Stimulated activated CD8-positive, alpha-beta memory T cell treated with anti-CD3 and anti-CD28 coated beads, Interleukin-7, amount 100 ng/mL, for 24 hours (primary cell): ENCODE measurements at places on chromosomes 7 and 10.

DNA sequence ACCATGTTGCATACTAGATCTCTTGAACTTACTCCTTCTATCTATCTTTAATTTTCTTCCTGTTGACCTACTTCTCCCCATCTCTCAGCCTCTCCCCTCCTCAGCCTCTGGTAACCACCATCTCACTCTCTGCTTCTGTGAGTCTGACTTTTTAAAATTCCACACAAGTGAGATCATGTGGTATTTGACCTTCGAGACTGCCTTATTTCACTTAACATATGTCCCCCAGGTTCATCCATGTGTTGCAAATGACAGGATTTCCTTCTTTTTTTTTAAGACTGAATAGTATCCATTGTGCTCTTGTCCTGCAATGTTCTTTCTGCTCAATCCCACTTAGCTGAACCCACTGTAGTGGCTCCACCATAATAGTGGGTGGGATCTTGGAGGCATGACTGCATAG, 51.4 kb upstream of the DNAJC1 start:
- DNase-seq = no peak

DNA sequence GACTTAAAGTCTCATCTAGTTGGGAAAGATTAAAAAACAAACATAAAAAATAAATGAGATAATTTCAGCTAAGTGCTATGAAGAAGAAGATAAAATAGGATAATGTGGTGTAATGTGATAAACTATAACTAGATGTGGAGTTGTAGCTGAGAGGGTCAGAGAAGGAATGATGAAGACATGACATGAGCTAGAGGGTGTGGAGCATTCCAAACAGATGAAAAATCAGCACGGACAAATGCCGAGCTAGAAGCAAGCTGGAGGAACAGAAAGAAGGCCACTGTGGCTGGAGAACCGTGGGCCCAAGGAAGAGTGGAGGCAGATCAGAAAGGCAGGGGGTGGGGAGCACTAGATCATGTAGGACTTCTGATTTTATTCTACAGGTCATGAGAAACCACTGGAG, 70.6 kb downstream of the CDK6 start:
- no peak for DNase-seq

GRCh38 chr7:80918399-80918798, 452 bp downstream of the SEMA3C start:
- DNase-seq = no peak

DNA sequence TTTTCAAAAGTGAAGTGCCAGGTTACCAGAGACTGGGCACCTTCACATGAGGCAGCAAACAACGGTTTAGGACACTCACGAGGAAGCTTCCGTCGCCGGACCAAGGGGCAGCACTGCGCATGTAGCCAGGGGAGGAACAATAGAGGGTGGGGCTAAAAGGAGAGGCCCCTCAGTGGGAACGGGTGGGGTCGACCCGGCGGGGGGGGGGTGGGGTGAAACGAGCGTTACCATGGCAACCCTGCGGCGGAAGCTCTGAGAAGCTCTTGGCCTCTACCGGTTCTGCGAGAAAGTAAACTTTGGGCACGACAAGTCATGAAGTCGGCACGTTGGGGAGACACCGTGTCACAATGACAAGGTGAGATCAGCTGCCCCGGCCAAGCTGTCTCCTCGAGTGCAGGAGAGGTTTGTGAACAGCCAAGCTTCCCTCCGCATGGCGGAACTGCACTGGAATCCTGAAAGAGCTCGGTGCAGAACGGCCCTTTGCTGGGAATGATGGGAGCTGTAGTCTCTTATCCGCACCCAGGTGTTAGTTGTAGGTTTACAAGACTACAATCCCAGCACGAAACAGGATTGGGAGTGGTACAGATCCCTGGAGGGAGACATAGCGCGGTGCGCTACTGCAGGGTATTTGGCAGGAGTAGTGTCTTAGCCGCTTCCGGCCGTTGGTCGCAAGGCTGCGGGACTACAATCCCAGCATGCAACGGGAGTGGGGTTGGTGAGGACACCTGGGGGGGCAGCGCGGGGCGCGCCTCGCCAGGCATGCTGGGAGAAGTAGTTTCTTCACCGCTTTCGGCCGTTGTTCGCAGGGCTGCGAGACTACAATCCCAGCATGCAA, 72.8 kb upstream of the ZNF722 start:
- DNase-seq = peak; percentile 70

GRCh38 chr7:141073641-141074161, at the start of gene TMEM178B:
Gene TMEM178B (plus strand): TSS chr7:141074064.
- DNase-seq = no peak

GRCh38 chr10:35470248-35470924, 134.1 kb downstream of the CCNY start:
- no peak for DNase-seq

DNA sequence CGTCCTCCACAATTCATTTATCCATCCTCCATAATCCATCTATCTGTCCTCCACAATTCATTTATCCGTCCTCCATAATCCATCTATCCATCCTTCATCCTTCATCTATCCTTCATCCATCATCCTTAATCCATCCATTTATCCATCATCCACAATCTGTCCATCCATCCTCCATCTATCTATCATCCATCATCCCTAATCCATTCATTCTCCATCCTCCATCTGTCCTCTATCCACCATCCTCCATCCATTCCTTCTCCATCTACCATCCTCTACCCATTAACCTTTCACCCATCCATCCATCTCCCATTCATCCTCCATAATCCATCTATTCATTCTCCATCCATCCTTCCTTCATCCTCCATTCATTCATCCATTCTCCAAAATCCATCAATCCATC, 36.0 kb upstream of the DPYSL4 start:
- no peak for DNase-seq

DNA sequence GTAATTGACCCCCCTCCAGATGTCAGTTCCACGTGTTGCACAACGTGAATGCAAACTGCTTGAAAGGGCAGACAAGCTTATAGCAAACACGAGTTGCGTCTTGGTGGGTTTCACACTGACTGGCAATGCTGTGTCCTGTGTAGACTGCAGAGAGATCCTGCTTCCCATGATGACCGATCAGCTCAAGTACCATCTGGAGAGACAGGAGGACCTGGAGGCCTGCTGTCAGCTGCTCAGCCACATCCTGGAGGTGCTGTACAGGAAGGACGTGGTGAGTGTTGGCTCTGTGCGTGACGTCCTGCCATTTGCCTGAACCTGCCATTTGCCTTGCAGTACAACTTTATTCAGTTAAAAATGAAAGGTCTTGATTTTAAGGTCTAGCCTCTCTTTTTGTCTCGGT, 71.1 kb downstream of the INSYN2A start:
- no peak for DNase-seq

DNA sequence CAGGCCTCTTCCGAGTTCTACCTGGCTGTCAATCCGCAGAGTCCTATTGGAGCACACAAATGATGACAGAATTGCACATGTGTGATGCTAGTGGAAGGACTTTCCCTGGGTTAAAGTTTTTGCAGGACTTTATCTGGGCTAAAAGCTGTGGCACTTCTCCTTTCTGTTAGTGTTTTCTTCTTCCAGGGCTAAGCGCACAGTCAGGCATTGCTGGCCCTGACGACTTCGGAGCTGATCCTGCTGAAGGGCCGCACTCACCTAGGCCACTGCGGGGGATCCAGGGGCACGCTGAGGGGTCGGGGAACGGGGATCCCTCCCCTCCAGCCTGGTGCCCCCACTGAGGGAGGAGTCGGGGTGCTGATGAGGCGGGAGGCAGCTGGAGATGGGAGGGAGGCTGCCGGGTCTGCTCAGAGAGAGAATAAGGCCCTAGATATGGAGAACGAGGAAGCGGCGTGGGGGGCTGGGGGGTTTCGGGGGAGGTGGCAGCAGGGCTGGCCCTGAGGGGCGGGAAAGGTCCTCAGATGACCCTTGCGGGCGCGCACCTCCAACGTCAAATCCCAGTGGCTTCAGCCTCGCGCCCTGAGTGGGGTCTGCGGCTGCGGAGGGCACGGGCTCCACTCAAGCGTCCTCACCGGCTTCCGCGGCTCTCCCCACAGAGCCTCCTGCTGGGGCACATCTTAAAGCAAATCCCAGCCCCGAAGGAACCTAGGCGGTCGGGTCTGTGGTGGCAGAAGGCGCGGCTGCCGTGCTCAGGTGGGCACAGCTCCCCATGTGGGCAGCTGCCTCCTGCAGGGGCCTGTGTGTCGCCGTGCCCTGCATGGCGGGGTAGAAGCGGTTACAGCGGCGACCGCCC, 30.9 kb downstream of the AGR3 start:
- DNase-seq = no peak

GRCh38 chr10:117551330-117552155, 9.0 kb downstream of the EMX2 start:
- DNase-seq = no peak

GRCh38 chr7:123571684-123572083, 14.1 kb upstream of the NDUFA5 start:
- DNase-seq = no peak

DNA sequence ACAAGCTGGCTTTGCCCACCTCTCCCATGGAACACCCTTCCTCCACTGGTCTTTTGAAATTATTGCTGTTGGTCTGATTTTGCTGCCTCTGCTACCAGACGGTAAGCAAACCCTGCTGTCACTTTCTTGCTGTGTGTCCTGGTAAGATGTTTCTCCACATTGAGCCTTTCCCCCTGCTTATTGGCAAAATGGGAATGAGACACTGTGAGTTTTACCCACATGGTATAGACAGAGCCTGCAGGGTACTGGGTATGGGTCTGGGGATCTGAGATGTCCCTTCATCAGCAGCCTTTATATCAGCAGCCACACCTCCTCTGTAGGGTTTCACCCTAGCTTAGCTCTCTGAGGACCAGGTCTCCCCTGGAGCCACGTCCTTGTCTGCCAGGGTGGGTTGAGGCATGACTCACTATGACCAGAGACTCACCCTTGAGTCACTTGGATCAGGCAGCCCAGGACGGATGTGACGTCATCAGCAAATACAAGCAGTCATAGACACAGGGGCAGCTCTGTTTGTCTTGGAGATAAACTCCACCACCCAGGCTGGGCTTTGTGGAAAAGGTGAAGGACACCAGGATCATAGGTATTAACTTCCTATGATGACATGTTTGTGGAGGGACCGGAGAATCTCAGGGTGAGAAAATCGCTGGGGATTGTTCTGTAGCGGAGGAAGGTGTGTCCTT, 17.9 kb upstream of the BAIAP2L1 start:
- no peak for DNase-seq

GRCh38 chr7:51376420-51377092, 59.9 kb upstream of the COBL start:
- DNase-seq = no peak

GRCh38 chr10:79981450-79982361, 32.8 kb upstream of the SFTPD start:
- no peak for DNase-seq

GRCh38 chr10:98033515-98033914, 3.1 kb upstream of the CRTAC1 start:
- no peak for DNase-seq

GRCh38 chr7:106269254-106269961, 15.4 kb downstream of the NAMPT start:
- DNase-seq = no peak

DNA sequence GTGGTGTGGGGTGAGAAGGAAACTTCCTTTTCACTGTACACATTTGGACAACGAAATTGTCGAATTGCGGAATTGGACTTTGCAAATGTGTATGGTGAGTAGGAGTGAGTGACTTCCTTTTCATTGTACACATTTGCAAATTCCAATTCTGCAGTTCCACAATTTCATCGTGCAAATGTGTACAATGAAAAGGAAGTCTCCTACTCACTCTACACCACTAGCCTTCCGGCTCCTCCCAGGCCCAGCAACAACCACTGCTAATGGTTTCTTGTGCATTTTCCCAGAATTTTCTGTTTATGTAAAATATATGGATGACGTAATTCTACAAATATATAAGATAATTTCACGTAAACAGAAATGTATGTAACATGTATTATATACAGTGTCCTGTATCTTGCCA, 118.5 kb downstream of the ARL4A start:
- no peak for DNase-seq

DNA sequence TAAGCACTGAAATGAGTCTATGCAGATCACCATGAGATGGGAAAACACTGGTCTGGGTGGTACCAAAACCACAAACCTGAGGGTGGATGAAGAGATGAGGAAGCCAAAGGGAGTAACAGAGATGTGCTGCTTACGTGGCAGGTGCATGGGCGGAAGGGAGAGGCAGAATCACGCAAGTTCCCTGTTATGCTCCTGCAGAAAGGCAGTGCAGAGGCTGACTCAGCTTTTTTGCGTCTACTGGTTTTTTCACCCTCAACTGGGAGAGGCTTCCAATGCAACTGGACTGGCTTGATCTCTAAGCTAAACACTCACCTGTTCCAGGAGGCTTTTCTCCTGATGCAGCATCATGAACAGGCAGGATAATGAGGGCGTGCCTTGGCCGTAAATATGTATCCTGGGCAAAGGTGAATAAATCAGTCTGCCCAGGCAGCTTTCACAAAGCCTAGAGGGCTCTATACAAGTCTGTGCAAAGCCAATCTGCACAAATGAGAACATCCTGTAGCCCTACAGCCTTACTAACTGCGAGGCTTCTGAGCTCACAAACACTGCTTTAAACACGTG, 95.4 kb upstream of the AFAP1L2 start:
- peak; percentile 49 for DNase-seq

GRCh38 chr7:105831824-105832535, 44.4 kb downstream of the ATXN7L1 start:
- DNase-seq = no peak

DNA sequence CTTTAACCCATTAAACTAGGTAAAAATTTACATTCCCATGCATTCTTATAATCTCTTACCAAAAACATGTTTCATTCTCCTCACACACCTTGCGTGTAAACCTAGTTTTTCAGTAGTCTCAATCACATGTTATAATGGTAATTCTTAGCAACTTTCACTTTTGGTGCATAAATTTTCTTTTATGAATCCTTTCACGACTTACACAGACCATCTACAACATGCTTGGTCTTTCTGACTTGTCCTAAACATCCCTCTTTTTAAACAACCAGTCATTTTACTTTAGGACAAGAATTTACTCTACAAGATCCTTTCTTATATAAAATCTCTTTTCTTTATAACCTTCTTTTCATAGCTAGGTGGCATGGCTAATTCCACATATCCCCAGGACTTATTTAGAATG, 25.8 kb downstream of the FBXL13 start:
- no peak for DNase-seq

DNA sequence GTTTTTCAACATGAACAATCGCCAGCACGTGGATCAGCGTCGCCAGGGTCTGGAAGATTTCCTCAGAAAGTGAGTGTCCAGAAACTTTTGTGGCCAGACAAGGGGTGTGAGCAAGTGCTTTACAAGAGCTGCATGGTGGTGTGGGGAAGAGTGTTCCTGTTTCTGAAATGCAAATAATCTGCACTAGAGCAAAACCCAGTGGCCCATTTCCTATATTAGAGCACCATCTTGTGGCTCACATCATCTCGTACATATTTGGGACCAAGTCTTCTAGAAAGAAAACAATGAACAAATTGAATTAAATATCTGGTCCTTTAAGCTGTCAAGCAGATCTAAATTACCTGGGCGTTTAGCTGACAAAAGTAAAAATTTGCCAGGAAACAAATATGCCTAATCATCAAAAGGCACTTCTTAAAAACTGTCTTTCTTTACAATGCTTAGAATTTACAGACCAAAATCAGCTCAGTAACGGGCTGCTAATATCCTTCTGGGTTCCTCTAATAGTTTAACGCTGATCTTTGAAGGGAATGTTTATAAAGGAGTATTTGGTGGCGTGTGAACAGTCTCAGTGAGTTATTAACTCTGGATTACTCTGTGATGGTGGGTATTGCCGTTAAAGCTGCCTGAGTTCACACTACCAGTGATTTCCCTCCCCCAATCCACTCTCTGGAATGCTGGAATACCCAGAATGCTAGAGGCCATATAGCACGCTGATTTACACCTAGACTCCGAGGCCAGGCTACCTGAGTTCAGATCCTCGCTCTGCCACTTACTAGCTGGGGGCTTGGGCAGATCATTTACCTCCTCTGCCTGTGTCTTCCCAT, 73.6 kb downstream of the SNX10 start:
- no peak for DNase-seq
